ENCODE measurements at places on chromosomes 5 and 9.

DNA sequence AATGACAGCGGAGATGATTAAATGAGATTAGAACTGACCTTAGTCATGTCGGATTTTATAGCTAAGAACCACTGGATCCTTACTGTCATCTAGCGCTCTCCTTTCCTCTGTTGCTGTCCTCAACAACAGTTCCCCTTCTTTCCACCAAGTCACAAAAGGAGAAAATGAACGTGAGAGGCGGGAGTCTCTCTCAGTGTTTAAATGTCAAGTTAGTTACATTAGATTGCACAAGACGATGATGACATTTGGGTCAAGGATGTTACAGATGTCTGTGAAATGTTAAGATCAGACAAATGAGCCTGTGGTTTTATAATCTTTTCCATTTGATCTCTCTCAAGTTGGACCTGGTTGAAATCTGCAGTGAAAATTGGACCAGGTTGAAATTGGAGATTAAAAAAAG lies 53.5 kb downstream of the FBXO38 start:
- no peak for DNase-seq

- DNase-seq, result no peak
Observed at GRCh38 chr5:394671-395155, 48.3 kb upstream of the EXOC3 start.

GRCh38 chr9:98971168-98971914 lies 27.6 kb downstream of the COL15A1 start:
- no peak for DNase-seq

GRCh38 chr5:172183881-172184280 lies 4.1 kb downstream of the STK10 start:
- no peak for DNase-seq

GRCh38 chr5:127870914-127871313 lies 167.7 kb downstream of the CCDC192 start:
- no peak for DNase-seq

DNA sequence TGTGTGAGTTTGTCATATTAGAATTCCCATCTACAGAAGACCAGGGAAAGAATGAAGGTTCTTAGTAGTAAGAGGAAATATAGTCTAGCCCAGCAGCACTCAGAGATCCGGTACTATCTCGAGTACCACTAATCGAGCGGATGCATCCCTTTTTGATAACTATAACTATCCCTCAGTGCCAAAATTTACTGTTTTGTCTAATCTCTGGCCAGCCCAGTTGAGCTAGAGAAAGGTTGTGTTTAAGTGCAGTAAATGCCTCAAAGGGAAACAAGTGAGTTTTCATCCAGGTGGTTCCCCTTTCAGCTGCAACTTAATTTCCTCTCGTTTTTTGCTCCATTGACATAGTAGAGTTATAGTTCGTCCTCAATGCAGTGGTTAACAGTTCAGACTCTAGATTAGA lies 146.7 kb downstream of the GPBP1 start:
- DNase-seq, result no peak

DNA sequence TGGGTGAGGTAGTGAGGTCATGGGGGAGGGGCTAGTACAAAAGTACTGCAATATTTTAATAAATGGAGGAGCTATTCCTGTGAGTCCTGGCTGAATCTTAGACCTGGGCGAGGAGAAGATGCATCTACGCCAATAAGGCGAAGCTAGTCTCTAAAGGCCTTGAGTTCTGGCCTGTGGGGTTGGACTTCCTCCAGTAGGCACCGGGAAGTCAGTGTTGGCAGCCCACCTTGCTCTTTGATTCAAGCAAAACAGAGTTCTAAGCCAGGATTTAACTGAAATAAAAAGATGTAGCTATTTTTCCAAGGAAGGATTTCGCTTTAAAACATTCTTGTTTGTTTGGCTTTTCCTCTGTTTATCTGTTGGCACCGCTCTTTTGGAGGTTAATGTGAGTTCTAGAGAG lies 244.6 kb downstream of the KIF4B start:
- no peak for DNase-seq

GRCh38 chr5:86866036-86866435 lies 248.3 kb downstream of the COX7C start:
- DNase-seq, result no peak
